ENCODE measurements at places on chromosomes 12 and 14.

GRCh38 chr12:68589194-68589593 is 21.5 kb upstream of the RAP1B start:
- no peak for DNase-seq

DNA sequence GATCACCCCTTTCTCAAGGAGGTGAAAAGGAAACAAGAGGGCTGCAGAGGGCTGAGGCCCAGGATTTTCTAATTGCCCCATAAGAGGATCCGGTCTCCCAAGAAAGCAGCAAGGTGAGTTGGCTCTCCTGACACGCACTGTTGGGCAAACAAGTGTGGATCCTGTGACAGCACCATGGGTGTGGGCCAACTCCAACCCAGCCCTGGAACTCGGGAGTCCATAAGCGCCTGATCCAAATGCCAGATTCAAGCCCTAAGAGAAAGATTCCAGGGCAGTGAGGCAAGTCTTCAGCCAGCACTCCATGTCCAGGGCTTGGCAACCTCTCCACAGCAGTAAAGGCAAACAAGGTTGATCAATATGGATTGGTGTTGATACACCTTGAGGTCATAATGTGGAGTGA is 33.1 kb downstream of the KCNA5 start:
- DNase-seq, result no peak

GRCh38 chr12:57243521-57244311 is 7.3 kb downstream of the STAC3 start:
- DNase-seq, result peak; percentile 88

DNA sequence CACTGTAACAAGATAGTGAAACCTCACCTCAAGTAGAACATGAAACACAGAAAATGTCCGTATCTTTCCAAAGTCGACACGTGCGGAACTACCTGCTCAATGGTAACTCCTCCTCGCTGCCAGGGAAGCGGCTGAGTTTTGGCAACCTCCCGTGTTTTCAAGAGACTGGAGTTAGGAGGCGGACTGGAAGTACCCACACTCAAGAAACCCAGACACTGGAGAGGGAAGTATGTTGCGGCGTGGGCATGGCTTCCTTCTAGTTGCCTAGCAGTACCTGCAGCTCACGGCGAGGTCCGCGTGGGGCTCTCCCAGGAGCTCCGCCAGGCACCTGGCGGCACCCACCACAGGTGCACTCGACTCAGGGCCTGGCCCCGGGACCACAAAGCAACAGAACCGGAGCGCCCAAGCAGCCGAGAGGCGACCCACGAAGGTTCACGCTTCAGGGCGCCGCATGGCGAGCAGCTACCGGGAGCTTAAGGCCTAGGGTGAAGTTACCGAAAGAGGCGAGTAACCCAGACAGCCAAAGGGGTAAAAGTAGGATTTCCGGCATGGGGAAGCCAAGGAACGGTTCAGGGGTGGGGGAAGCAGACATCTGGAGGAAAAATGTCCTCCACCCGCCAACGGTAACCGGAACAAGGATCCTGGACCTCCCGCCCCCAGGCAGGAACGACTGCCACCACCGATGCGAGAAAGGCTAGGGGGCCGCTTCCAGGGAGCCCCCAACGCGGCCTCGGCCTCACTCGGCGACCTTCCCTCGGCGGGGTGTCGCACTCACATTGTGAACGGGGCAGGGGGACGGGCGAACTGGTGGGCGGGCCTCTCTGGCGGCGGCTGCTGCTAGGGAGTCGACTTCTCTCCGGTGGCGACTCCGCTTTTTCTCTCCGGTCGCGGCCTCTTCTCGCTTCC is 608 bp downstream of the PTGES3 start:
- peak; percentile 66 for DNase-seq

- DNase-seq, result no peak
Measured at GRCh38 chr14:103186241-103186822, 63.1 kb downstream of the TNFAIP2 start.
